Esophagus squamous epithelium (tissue), 5 donors: ENCODE measurements at places on chromosomes 6 and 20.

DNA sequence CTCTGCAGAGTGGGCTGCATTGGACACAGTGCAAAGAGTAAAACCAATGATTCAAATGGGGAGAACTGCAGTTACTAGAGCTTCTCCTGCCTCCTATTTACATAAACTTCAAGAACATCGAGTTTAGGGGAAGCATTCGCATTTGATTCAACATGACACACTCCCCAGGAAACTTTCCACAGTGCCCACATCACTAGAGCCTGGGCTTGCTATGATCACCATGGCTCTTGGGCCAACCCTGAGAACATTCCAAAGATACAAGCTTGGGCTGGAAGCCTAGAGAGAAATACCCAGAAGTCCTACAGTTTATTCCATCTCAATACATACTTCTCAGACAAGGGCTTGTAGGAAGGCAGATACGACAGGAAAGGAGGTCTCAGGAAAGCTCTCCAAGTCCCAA lies 337.9 kb downstream of the CD83 start:
- DNase-seq, result no peak

GRCh38 chr6:165556116-165556843 lies 106.8 kb downstream of the PDE10A start:
- DNase-seq, result no peak

DNA sequence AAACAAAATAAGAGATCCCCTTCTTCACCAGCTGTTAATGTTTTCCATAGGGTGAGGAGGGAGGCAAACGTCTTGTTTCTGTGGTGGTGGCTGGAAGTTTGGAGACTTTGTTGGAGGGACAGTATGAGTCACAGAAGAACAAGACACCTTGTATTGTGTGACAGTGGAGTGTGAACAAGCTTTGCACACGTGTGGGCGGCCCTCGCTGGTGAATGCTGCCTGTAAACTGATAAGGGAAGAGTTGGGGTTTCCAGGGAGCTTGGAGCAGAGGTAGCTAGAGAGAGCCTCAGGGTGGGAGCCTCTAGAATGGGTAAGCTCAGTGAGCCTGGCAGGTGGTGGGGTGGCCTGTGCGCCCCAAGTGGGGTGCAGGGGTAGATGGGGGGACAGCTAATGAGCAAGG lies 78.3 kb downstream of the ZDHHC14 start:
- no peak for DNase-seq

- no peak for DNase-seq
Measured at GRCh38 chr6:129866256-129866655, 5.1 kb upstream of the TMEM244 start.

DNA sequence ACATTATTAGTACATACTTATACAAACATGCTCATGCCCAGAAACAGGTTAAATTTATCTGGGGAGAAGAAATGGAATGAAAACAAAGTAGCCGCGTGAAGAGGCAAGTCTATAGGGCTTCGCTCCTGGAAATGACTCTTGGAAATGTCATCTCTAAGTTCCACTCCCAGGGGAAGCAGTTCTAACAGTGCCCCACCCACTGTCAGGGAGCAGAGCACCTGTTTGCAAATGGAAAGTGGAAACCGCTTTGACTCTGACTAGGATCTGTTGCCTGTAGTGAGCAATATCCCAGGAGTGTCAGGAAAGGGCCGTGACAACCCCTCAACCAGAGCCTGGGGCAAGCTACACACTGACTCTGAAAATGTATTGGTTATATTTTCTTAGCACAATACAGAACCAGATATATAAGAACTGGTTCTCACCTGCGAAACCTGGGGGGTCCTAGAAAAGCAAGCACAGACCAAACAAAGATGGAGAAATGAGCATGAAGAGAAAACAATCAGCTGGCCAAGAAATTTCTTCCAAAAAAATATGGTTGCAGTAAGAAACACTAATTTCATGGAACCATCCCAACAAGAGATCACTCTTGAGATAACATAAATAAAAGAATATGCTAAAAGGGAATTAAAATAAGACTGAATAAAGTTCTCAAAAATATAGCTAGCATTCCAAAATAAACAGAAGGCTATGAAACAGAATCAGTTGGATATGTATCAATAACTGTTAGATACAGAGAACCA lies 47.5 kb upstream of the CRISP1 start:
- no peak for DNase-seq
